ENCODE measurements at places on chromosomes 12 and 14.

DNA sequence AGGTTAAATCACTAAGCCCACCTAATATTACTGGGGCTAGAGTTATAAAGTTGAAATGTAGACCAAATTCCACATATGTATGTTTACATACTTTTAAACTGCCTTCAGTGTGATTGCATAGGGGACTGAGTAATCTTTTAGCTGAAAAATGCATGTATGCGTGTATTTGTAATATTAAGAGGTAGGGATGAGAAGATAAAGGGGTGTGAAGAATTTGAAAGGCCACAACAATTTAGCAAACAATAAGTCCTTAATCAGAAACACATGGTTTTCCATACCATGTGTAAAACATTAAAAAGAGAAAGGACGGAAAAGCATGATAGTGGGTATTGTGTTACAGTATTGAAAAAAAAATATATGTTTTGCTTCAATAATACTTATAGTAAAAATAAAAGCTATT lies 919.9 kb upstream of the FLRT2 start:
- no peak for DNase-seq

DNA sequence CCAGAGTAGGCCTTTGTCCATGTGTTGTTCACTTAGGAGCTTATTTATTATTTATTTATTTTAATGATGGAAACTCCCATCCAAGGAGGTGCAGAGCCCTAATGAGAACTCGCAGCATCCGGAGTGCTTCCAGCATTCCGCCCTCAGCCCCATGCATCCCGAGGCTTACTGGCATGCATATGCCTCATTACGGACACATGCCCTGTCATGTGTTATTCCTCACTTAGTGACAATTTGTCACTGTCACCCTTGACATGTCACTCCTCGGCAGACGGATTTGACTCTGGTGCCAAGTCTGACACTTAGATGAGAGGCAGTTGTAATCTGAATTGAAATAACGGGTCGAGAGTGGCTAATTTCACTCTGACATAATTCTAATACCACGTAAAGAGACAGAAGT lies 132.8 kb downstream of the VRK1 start:
- DNase-seq = no peak

- no peak for DNase-seq
Observed at GRCh38 chr12:131860472-131861260, 32.5 kb downstream of the MMP17 start.

GRCh38 chr12:20260851-20261250 lies 107.5 kb upstream of the PDE3A start:
- DNase-seq = no peak

- no peak for DNase-seq
Observed at GRCh38 chr14:100856056-100856950, 30.4 kb downstream of the MEG3 start.

DNA sequence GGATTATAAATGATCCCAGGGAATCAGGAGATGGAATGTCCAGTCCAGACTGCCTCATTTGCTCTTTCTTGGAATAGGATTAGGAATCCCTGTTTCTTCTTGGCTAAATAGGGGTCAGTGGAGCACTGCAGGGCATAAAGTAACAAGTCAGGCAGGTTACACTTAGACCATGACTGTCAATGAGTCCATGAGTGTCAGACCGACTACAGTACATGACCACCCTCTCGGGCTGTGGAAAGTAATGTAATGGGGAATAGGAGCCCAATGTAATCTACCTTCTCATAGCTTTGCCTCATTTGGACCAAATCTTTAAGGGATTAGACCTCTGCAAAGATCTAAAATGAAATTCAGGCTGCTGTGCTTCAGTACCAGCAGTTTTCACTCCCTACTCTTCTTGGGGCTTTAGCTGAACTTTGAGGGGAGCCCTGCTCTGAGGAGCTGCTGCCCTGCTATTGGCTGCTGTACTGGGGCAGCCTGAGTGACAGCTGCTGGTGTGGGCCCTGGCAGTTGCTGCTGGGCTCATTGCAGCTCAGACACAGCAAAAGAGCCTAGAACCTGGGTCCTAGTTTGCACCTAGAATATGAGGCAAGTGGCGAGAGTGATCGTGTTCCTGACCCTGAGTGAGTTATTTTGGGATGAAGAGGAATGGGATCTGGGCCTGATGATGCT lies 62.2 kb upstream of the OR4E1 start:
- no peak for DNase-seq

DNA sequence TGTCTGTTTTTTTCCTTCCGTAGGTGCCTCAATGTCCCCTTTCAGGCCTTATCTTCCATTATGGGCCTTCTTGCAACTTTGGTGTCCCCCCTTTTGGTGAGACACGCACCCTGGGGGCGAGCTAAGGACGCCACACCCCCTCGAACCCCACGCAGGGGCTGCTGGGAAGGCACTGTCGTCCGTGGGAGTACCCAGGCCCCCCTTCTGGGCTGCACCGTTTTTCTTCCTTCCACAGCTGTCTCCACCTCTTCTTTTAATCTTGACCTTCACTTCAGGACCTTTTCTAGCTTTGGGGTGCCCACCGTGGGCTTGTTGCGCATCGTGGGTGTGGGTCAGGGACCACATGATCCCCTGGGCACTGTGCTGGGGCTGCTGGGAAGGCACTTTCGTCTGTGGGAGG lies 271.8 kb downstream of the ALG10 start:
- no peak for DNase-seq

DNA sequence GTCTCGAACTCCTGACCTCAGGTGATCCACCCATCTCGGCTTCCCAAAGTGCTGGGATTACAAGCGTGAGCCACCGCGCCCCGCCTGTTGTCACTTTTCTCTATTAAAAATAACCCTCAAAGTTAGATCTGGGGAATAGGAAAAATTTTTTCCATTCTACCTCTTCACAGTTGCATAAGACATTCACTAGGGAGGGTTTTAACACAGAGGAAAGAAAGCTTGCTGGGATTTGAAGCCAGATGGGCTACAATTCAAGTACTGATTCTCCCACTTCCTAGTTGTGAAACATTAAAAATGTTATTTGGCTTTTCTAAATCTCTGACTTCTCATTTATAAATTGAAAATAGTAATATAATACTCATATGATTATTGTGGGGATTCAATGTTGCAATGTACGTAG lies 23.3 kb upstream of the SLC15A5 start:
- DNase-seq = no peak

DNA sequence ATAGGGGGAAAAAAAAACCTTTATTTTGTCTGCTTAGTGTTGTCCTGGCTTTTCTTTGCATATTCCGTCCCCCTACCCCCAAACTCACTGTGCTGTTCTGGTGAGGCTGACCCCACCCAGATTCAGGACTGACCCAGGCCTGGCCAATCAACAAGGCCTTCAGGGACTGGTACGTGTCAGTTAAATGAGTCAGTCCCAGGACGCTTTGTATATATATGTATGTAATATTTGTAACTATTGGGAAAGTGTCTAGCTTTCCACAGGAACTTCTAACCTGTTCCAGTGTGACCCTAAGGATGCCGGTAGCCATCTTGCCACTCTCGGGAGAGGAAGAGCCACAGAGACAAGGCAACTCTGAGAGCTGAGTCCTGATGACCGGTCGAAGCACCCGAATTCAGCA lies 107.4 kb downstream of the VCPKMT start:
- DNase-seq = no peak

GRCh38 chr14:32382704-32383103 lies 53.6 kb downstream of the AKAP6 start:
- no peak for DNase-seq

DNA sequence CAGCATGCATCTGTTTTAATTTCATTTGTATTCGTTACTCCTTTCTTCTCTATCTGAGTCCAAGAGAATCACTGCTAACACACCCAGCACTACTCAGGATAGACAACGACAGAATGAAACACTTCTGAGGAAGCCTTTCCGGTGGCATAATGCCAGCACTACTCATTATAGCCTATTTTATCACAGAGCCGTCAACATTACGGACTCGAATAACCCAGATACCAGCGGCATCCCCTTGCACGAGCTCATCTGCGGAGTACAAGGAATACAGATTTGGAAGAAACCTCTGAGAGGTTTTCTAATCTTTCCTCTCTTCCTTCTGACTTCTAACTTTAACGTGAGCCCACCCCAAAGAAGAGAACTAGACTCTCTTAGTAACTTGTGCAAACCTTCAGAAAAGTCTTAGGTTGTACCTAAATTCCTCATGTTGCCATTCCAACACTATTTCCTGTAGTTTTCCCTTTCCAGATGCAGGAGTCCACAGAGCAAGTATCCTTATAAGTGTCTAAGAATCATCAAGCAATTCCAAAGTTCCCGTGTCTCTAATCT lies 248.1 kb downstream of the APAF1 start:
- no peak for DNase-seq

DNA sequence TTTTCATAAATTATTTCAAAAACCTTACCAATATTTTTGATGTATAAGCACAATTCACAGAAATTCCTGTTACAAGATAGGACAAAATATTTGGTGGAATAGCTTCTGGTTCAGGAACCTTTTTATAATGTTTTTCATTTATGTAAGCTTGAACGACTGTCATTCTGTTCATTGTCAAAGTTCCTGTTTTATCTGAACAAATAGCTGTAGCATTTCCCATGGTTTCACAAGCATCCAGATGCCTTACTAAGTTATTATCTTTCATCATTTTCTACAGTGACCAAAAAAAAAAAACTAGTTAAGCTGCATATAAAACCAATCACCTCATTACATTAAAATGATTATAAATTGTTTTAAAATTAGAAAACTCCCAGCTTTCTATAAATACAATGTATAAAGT lies 87.1 kb downstream of the ATP2B1 start:
- DNase-seq = no peak

GRCh38 chr12:131540138-131540623 lies 170.7 kb upstream of the SFSWAP start:
- no peak for DNase-seq

DNA sequence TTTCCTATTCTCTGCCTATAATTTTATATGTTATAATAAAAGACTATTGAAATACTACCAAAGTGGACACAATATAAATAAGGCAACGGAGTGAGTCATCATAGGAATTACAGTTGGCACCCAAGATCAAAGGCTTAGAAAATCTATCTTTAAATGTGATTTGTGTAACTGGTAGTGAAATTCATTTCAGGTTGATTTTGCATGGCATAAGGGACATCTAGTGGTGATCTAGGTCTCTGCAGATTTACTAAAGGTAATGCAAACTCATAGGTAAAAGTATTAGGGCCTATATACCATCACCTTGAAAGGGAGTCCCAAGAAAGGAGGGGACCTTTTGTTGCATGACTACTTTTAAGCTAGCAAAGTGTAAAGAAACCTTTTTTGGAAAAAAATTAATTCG lies 527.2 kb downstream of the NRXN3 start:
- DNase-seq = no peak

- DNase-seq = no peak
Observed at GRCh38 chr14:31118892-31119291, 88.7 kb downstream of the HECTD1 start.

DNA sequence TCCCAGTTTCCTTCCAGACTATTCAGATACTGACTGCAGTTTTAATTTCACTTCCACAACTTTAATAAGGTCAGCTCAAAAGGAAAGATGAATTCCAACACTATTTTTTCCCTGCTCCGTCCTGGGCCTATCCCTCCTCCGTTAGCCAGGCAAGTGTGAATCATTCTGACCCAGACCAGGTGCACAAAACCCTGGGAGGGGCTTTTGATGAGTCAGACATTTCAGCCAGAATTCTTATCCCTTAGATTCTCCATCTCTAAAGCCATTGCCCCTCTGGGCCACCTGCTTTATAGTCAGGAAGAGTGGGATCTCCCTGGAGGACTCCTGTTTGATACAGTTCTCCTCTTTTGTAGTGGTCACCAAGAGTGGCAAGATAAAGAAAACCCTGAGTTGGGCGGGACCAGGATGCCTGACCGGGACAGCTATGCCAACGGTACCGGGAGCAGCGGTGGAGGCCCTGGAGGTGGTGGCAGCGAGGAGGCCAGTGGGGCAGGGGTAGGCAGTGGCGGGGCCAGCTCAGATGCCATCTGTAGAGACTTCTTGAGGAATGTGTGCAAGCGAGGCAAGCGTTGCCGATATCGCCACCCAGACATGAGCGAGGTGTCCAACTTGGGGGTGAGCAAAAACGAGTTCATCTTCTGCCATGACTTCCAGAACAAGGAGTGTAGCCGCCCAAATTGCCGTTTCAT lies 2.2 kb downstream of the ZC3H10 start:
- DNase-seq = no peak

- DNase-seq = no peak
Observed at GRCh38 chr12:32600681-32601080, 78.4 kb upstream of the DNM1L start.

DNA sequence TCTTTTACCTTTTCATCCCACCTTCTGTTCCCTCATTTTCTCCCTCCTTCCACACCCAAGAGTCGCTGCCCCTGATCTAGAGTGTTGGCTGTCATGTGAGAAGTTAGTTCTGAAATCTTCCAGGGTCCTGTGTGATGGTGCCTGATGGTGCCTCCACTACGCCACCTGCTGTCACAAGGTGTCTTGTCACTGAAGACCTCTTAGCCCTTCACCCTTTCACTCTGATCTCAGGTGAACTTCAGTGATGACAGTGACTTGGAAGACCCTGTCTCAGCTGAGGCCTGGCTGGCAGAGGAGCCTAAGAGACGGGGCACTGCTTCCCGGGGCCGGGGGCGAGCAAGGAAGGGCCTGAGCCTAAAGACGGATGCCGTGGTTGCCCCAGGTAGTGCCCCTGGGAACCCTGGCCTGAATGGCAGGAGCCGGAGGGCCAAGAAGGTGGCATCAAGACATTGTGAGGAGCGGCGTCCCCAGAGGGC lies 7.6 kb upstream of the PFDN5 start:
- DNase-seq = no peak

DNA sequence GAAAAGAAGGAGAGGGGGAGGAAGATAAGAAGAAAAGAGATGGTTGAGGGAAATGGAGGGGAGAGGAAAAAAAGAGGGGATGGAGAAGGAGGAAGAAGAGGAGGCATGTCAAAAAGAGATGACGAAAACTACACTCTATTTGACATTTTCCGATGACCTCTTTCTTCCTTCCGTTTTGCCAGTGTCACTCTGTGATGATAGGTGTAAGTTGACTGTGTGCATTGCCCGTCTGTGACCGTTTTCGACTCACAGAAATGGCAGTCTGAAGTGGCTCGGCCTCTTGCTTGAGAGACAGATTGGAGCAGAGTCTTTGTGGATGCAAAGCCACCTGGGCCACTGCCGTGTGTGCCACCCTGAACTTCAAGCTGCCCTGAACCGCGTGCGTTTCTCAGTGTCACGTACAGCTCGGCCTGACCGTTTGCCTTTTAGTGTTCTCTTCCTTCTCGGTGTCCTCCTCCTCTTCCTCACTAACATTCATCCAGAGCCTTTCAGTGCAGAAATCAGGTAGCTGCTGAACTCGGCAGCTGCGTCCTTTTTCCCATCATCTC lies 32.7 kb downstream of the ELK3 start:
- no peak for DNase-seq
